ENCODE measurements at places on chromosomes 6 and 20. TPM values are rescaled to one million over a fixed set of nuclear protein-coding genes. Genes with fewer than 3 reads are reported as not detected.

GRCh38 chr6:1591926-1592325, 17.8 kb upstream of the FOXC1 start:
- no peak for DNase-seq

- no peak for DNase-seq
These were observed 4.0 kb downstream of the ELOVL2 start for GRCh38 chr6:11040134-11040533.

DNA sequence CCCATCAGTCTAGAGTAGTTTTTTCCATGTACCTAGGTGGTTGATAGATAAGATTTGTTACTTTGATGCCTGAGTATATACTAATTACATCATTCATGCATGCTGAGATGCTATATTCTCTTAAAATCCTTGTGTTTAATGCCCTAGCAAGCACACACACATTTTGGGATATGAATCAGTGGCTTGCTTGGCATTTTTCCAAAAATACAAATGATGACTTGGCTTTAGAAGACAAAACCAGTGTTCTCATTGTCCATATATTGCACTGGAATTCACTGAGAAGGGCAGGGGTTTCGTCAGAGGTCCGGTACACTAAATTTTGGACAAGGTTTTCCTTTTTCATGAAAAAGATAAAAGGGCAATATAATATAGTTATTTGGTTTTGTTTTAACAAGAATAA, 24.9 kb downstream of the GTPBP2 start:
- DNase-seq = no peak

- DNase-seq = no peak
These were observed 732.2 kb downstream of the CBLN4 start for GRCh38 chr20:55273149-55273548.

DNA sequence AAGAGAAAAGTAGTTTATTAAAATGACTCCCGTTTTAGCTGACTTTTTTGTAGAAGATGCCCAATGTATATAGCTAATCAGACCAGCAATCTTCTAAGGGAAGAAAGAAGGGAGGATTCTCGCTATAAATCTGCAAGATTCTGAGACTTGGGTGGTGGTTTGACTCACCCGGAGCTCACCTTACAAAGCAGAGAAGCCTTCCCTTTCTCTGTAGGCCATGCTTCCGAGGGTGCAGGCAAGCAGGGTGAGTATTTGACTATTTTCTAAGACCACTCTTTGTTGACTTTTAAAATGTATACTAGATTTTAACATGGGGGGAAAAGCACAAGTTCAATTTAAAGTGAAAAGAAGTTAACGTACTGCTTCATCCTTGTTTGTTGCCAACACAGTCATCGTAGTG, 2.7 kb downstream of the OLIG3 start:
- DNase-seq = no peak

DNA sequence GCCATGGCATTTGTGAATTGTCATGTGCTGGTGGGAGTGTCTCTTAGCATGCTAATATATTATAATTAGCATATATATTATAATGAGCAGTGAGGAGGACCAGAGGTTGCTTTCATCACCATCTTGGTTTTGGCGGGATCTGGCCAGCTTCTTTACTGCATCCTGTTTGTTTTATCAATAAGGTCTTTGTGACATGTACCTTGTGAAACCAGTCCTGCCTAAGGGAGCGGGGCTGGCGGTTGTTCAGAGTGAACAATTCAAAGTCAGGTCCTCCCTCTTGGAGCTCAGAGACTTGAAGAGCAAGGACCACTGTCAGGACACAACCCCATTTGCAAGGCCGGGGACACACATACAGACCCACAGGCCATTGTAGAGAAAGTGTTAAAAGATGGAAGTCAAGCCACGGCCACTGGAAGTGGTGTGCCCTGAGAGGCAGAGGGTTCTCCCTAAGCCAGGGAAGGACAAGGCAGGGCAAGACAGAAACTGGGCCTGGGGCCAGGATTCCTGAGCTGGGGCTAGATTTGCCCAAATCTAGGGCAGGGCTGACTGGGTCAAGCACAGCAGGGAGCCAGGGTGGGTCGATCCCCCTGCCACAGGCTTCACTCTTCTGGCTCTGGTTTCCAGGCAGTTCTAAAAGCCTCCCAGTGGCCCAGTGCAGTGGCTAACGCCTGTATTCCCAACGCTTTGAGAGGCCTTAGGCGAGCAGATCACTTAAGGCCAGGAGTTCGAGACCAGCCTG, 14.2 kb downstream of the SLC52A3 start:
- DNase-seq = no peak

GRCh38 chr6:163457637-163458561, 43.4 kb downstream of the QKI start:
- DNase-seq = peak; percentile 62

Gene ATXN1
- 20.8 TPM for total RNA-seq

Gene EFCAB8
- total RNA-seq = 0.06 TPM

DNA sequence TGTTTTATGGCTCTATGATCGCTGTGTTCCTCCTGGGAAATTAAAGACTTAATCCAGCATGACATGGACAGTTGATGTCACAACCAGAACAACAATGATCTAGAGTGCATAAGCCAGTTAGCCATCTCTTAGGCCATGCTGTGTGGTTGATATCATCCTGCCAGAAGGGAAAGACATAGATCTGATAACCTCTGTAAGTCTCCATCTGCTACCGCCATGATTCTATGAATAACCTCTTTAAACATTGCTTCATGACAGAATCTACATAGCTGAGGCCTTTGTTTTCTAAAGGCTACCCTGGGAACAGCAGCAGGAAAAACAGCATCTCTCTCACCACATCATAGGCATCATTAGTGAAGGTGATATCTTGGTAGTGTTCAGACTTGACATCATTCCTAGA, 117.6 kb upstream of the PHACTR1 start:
- no peak for DNase-seq

Gene MRPS10
- 54.4 TPM for total RNA-seq

DNA sequence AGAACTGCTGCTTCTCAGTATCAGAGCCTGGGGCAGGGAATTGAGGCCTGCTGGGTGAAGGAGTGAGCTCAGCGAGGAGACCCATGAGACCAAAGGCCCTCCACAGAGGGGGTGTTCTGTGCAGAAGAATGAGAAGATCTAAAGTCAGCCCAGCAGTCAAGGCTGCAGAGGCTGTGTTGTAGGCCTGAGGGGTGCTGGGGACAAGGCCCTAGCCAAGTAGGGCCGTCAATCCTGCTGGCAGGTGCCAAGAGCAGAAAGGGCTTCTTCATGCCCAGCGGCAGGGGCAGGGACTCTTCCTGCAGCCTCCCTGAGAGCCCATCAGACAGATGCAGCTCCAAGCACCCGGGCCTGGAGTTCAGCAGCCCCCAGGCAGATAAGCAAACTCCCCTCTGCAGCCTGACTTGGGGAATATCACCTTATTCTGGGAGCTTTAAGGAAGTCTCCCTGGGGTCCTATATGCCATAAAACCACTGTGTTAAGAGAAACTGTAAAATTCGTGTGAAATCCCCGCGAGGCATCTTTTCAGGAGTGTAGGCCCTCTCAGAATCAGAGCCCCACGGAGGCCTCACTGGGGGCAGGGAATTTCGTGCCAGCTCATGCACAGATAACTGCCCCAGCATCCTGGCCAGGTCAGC, 9.0 kb downstream of the CCDC167 start:
- no peak for DNase-seq

DNA sequence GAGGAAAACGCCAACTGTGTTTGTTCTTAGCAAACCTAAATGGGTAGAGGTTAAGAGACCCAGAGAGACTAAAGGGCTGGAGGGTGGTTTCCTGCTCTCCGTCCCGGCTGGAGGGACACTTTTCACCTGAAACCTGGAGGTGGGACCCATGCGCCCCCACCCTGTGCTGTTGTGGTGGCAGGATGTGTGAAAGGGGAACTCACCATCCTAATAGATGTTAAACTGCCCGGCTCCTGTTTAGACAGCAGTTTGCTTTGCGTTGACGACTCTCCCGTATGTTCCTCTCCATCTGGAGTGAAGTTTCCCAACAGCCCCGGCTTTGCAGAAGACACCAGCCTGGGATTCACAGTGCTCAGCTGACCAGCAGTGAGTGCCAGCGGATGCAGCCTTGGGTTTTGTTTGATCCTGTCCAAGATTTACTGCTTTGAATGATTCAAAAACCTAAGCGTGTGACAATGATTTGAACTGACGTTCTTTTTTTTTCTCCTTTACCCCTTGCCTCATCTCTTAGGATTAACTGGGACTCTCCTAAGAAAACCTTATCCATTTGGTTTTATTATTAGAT, 66.0 kb downstream of the CDH4 start:
- no peak for DNase-seq

DNA sequence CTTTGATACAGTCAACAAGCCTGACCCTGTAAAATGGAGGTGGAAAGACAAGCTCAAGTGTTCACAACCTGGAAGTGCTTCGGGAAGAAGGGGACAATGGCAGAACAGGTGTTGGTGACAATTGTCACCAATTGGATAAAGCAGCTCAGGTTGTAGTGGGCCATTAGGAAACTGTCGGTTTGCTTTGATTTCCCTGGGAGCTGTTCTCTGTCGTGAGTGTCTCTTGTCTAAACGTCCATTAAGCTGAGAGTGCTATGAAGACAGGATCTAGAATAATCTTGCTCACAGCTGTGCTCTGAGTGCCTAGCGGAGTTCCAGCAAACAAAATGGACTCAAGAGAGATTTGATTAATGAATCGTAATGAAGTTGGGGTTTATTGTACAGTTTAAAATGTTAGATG, 15.0 kb downstream of the CCR6 start:
- DNase-seq = no peak

GRCh38 chr20:51756653-51757052, 11.5 kb downstream of the ATP9A start:
- no peak for DNase-seq

Gene RWDD2A
- 0.60 TPM for total RNA-seq

DNA sequence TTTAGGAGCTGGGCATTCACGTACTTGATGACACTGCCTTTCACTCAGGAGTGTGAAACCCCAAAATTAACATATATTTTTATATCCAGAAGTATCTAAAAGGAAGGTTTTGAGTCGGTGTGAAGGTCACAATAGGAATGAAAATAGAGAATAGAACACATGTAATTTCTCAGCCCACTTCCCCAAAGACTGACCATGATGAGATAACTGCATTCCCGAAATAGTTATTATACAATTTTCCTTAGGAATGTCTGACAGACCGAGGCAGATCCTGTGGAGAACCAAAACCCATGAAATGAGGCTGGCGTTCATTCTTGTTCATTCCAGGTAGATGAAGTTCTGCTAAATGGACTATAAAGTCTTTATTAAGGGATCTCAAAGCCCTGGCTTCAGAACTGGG, 10.3 kb downstream of the NSFL1C start:
- DNase-seq = no peak

Gene GATA5
- total RNA-seq = not detected

DNA sequence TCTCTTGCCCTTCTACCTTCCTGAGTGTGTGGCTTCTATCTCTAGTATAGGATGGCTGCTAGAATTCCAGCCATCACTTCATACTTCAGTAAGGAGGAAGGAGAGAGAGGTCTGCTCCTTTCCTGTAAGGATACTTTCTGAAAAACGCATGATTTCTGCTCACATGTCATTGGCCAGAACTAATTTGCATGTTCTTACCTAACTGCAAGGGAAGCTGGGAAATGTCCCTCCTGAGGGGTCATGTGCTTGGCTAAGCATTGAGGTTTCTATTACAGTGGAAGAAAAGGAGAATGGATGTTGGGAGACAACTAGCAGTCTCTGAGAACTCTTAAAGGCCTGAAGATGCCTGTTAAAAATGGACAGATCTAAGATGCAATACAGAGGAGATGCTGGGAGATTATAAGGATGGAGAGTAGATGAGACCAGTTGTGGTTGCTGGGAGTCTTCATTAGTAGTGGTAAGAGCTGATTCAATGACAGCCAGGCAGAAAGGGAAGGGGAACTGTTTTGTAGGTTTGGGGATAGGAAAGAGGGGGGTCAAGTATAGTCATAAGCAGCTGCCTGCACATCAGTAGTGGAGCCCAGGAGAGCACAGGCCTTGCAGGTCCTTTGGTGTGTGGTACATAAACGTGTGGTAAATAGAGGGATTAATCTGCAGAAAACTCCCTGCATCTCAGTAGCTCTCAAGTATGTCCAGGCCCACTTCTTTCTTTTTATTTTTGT, 20.2 kb downstream of the CDS2 start:
- no peak for DNase-seq

Gene SLC17A3
- not detected for total RNA-seq

DNA sequence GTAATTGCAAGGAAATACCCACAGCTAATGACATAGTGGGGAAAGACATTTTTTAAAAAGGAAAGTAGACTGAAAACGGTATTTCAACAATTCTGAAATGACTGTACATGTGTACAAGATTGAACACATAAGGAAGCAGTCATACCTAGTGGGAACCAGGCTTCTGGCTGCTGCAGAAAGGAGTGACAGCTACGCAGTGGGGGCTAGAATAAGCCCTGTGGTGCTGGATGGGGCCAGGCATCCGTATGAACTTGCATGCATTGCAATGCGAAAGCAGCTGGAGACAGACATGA, 54.9 kb upstream of the GPR31 start:
- DNase-seq = no peak

Gene UBE2C
- total RNA-seq = 249 TPM

DNA sequence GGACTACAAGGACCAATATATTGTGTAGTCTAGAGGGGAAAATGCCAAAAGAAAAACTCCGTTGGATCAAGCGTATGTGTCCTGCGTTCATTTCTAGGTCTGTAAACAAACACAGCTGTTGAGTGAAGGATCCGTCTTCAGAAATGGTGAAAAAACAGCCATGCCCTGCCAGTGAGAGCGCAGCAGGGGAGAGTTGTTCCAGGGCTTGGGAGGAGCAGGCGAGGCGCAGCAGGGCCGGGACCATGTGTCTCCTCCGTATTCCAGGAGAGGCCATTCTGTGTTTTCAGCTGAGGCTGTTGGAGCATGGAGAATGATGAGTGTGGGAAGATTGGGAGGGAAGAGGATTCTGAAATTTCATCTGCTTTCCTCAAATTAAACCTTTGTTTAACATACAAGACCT, 38.0 kb downstream of the BMP6 start:
- DNase-seq = no peak

- DNase-seq = peak; percentile 20
These were observed 16.2 kb upstream of the FAM135A start for GRCh38 chr6:70396796-70397729.

GRCh38 chr6:42236030-42236429, 18.4 kb upstream of the MRPS10 start:
- DNase-seq = no peak
